Effector CD4-positive, alpha-beta T cell (primary cell): ENCODE measurements at places on chromosomes 11 and 22.

DNA sequence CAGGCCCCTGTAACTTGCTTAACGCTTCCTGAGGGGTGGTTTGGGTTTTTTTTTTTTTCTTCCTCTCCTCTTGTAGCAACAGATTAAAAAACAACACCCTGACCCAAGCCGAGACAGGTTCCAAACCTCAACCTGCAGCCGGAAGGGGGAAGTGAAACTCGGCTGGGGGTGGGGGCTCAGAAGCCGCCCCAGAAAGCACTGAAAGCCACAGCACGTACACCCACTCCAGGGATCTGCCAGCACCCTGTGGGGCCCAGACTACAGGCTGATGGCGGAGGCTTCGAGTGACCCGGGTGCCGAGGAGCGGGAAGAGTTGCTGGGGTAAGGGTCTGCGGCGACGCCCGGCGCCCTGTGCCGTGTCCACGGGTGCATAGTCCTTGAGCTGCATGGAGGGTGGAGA, at the start of gene LSP1:
LSP1 (plus strand) TSS at position 208 of the 400 bp plus-strand sequence; CDS start at position 269, 61 bp downstream.
- DNase-seq, result peak; percentile 74

DNA sequence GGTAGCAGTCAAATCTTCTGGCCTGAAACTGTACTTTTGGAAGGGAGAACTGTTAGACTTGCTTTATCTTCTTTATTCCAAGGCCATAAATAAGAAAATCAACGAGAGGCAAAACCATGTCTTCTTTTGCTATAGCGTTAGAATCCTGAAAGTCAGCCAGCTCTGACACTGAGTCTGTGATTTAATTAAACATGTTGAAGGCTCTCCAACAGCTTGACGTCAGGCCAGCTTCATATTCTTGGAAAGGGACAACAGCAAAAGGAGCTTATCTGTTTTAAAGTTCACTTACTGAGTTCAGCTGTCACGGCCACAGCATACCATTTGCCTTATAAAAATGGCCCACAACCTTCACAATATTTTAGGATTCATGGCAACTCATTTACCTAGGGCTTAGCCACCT, 131.0 kb upstream of the LDLRAD3 start:
- DNase-seq, result no peak

DNA sequence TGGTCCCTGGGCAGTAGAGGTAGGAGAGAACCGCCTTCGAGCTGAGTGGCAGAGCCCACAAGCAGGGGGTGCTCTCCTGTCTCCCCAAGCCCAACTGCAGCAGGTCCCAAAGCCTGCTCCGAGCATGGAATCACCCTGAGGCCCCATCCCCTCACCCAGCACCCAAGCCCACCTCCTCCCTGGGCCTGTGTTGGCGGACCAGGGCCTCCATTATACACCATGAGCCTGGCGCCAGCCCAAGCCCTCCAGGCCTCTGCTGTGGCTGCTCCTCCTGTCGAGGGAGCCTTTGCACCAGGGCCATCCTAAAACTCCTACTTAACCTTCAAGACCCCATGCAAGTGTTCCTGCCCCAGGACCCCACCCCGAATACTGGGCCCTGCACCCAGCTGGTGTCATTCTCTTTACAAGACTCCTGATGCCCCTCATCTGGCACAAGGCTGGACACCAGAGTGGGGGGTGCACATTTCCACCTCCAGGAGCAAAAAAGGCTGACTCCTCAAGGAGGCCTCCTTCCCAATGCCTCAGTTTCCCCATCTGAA, 16.6 kb downstream of the GP1BB start:
- no peak for DNase-seq

DNA sequence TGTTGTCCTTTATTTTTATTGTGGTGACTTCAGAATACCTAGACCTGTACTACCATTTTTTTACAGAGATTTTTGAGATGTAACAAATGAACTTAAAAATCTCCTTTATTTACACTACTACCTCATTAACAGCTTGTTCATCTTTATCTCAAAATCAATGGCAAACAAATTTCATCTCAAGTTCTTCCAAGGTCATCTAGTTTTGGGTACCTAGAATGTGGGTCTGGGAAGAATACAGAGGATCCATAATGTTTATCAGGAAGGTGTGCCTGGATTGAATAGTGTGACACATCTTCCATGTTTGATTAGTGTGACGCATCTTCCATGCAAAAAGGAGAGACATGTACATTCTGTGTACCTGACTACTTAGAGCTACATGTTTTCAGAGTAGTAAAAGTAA, 63.3 kb upstream of the CCDC179 start:
- no peak for DNase-seq

- DNase-seq, result no peak
These were observed 45.7 kb upstream of the TP53AIP1 start for GRCh38 chr11:128988242-128988970.

DNA sequence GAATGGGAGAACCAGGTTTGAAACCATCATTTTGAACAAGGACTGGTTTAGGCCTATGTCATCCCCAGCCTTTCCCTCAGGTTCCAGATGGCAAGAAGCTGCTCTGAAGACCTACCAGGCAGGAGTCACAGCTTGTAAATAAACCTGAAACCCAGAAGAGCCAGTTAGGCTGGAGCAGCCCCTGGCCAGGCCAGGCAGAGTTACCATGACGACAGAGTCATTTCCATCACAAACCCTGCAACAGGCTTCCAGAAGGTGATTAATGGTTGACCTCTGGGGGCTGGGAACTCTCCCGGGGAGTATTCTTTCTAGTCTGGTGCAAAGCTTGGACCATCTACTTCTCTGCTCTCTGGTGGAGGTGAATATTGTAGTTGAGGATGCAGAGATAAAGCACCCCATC, 164.1 kb upstream of the NCAM1 start:
- no peak for DNase-seq

GRCh38 chr11:133443206-133443747, 89.0 kb downstream of the OPCML start:
- no peak for DNase-seq

- no peak for DNase-seq
These were observed 51.1 kb downstream of the CHRDL2 start for GRCh38 chr11:74680035-74680671.

DNA sequence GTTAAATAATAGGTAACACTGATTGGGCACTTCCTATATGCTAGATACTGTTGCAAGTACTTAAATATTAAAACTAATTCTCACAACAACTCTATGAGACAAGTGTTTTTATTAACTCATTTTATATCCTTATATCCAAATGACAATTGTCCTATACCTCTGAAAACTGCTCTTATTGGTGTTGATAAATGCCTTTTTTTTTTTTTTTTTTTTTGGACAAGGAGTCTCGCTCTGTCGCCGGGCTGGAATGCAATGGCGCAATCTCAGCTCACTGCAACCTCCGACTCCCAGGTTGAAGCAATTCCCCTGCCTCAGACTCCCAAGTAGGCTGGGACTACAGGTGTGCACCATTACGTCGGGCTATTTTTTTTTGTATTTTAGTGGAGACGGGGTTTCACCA, 41.6 kb downstream of the MRTFA start:
- no peak for DNase-seq

DNA sequence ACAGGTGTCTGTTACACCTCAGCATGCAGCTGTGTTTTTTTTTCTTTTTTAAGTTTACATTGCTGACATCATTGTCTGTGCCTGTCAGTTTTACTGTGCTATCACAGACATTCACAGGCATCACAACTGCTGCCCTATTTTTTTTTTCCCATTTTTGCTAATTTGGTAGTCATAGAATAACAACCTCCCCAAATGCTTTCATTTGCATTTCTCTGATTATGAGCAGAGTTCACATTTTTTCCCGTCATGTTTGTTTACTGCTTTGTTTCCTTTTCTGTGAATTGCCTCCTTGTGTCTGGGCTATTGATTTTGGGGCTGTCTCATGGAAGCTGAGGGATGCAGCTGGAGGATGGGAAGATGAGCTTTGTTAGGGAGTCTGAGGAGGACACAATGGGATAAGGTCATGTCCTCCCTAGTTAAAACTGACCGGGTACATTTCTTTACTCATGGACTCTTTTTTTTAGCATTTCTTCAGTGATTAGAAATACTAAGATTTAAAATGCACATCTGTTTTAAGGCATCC, 155.1 kb downstream of the LDLRAD3 start:
- no peak for DNase-seq

DNA sequence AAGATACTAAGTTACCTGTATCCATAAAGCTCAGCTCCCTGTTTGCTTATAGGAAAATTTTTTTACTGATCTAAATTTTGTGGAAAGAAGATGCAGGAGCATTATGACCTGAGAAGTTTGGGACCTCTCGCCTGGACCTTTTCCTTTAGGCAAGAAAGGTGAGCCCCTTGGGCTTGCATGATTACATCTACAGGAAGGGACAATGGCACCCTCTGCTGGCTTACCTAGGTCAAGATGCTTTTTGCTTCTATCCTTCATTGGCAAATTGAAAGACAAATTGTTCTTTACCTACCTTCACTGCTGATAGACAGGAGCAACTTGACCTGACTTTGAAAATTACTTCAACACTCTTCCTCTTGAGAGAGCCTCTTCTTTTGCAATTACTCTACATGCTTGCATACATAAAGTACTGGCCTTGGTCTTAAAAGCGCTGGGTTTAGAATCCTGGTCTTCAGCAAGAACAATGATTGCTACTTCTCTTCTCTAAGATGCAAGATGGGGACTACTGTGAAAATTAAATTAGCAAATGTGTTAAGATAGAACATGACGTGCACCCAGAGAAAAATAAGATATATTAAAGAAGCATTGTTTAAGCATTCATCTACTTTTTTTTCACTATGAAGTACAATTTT, 147.2 kb downstream of the TRPC6 start:
- no peak for DNase-seq

DNA sequence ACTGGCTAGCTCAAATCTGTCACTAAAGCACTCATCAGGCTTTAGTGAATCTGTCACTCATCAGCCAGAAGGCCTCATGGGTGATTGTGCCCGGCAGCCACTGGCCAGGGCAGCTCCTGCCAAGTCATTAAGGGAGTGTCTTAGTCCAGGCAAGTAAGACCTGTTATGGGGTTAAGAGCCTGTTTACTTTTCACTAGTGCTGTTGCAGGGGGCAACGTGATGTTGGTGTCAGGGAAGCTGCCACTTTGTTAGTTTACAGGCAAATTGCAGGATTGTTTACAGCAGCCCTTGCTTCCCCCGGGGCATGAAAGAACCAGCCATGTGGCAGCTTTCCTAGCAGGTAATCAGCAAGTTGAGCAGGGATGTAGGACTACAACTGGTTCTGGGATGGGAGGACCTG, 155.6 kb upstream of the NCAM1 start:
- no peak for DNase-seq

DNA sequence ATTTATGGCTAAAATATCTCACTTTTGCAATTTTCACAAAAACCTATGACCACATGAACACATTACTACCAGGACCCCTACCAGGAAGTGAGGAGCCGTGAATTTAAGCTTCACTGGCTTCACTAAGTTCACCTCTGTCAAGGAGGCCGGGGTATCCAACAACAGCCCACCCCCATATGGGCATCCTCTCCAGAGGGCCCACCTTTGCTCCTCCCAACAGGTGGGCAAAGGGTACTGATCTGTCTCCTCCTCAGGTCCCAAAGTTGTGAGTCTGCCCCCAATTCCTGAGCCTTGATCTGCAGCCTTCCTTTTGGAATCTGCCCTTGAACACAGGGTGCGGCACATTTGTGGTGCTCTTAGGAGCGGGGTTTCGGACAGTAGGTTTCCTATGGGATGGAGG, 66.9 kb downstream of the OTOG start:
- no peak for DNase-seq

DNA sequence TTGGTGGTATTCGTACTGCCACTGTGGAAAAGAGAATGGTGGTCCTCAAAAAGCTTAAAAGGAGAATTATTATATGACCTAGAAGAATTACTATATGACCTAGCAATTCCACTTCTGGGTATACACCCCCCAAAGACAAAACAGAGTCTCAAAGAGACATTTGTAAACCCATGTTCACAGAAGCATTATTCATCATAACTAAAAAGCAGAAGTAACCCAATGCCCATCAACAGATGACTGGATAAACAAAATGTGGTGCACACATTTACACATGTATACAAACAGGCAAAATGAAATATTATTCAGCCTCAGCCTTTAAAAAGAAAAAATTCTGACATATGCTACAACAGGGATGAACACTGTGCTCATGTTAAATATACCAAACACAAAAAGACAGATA, 89.4 kb downstream of the ARHGAP32 start:
- no peak for DNase-seq

GRCh38 chr11:133476570-133477250, 55.6 kb downstream of the OPCML start:
- DNase-seq, result no peak

DNA sequence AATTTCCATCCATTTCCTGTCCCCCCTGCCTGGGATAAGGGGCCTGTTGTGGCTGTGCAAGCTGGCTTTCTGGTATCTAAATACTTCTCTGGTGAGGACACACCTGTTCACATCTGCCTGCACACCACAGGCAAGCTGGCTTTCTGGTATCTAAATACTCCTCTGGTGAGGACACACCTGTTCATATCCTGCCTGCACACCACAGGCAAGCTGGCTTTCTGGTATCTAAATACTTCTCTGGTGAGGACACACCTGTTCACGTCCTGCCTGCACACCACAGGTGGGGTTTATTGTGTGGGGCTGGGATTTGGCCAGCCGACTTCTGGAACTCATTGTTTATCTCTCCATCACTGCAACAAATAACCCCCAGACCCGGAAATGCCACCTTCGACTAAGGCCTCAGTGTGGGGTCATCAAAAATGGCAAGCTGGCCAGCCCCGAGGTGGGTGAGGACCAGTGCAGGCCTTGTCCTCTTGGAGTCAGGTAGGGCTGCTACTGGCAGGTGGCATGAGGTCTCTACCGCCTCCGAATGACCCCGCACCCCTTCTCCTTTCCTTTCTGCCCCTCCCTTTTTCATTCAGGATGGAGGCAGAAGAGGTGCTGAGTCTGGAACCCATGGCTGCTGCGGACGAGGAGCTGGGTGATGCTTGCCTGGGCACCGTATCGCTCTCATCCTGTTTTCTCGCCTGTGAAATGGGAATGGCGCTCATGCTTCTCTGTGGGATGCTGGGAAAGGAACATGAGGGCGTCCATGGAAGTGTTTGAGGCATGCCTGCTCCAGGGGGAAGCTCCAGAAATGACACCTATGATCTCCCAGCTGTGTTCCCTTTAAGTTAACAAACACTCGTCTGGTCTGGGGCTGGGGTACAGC, 43.5 kb upstream of the MYEOV start:
- DNase-seq, result no peak

DNA sequence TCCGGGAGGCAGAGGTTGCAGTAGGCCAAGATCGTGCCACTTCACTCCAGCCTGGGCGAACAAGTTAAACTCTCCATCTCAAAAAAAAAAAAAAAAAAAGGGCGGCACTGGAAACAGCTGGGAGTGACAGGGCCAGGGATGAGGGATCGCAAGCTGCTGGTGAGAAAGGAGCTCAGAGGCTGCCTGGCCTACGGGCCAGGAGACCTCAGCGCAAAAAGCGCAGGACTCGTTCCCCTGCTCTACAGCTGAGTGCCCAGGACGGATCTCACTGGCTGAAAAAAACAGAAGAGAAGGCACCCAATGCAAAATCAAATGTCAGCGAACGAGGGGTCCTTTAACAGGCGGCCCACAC, 650 bp upstream of the NUP50 start:
- DNase-seq, result no peak
